ENCODE measurements at places on chromosomes 2 and 18.

DNA sequence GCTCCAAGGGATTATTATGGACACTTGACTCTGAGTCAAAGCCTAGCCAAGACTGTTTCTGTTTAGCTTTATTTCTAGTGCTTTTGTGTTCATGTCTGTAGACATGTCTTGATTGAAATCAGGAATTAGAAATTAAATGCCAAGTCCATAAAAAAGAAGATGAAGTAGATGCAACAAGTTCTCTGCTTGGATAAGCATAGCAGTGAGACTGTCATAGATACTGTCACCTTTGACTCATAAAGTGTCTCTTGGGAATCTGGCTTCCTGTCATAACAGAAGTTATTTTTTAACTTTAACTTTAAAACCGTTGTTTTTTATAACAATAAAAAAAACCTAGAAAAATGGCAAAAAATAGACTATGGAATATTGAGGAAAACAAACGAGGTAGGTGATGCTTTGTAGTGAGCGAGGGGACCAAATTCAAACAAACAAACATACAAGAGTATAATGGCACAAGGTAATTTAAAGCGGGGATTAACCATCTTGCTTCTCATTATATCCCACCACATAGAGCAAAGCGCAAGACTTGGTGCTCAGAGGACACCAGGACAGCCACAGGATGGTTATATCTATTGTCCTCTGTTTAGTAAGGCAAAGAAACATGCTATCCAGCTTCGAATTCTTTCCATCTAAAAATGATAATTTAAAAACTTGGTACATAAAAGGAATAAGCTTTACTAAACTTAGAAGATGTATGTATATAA is 64.6 kb downstream of the CD226 start:
- DNase-seq, result no peak

DNA sequence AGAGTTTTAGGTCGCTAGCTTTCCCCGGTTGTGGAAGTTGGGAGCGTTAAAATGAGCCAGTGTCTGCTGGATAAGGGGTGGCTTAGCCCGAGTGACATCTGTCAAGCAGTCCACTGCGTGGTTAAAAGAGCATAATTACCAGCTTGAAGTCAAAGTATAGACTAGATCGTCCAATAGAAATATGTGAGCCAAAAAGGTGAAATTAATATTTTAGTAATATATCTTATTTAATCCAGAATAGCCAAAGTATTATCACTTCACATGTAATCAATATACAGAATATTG is 654 bp downstream of the COMMD1 start:
- no peak for DNase-seq

GRCh38 chr2:102888514-102888913 is 126.7 kb downstream of the TMEM182 start:
- DNase-seq, result no peak

DNA sequence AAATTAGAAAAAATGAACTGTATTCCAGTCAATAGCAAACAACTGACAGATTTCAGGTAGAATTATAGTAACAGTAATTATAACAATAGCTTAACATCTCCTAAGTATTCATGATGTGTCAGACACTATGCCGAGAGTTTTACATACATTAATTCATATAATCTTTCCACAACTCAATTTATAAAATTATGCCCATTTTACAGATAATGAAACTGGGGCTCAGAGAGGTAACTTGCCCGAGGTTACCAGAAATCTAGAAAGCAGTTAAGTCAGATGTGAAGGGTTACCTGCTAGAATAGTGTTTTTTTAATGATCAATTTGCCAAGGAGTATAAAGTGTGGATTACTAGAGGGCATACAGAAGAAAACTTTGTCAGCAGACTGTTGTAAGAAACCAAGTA is 12.2 kb downstream of the NBAS start:
- DNase-seq, result no peak

GRCh38 chr2:134739879-134740301 is 21.1 kb upstream of the TMEM163 start:
- DNase-seq, result no peak

DNA sequence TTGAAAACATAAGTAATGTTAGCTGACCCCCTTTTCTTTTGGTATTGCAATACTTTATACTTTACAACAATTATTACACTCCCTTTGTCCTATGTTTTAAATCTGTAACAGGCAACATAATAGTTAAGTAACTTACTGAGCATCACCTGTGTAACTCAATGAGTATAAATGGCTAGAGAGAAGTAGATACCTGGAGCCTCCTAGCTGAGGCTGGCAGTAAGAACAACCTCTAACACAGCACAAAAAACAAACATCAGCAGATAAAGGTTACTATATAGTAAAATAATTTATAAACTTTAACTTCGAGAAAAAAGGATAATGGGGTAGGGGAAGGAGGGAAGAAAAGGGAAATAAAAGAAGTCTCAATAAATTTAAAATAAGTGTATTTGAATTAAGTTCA is 73.1 kb upstream of the ST8SIA5 start:
- no peak for DNase-seq

DNA sequence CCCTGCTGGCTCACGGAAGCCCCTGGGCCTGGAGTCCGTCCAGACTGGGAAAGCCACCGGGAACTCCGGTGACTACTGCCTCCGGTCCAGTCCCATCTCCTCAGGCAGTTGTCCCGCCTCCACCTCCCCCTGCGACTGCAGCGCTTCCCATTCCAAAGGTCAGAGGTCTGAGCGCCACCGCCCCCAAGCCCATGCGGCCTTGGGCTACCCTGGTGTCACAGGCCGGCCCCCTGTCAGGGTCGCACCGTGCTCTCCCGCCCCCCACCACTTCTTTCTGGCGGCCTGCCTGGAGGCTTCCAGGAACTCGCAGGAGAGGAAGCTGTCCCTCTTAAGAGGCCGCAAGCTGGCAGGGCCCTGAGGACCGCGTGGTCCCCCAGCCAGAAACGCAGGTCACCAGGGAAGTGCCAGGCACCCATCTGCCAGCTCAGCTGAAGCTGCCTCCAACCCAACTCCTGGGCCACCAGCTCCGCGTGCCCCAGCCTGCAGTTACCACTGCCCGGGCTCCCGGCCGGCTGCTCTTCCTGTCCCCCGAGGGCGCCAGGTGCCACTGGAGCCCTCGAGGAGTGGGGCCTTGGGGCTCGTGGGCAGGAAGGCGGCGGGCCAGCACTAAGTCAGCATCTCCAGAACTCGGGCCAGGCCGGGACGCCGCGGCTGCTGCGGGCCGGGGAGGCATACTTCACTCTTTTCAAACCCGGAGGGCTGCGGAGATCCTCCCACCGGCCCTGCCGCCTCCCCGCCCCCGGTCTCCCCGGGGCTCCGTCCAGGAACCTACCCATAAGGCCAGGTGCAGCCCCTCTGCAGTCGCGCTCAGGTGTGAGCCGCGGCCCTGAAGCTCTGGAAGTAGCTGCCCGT is 83.3 kb upstream of the POMC start:
- DNase-seq, result peak; percentile 61

DNA sequence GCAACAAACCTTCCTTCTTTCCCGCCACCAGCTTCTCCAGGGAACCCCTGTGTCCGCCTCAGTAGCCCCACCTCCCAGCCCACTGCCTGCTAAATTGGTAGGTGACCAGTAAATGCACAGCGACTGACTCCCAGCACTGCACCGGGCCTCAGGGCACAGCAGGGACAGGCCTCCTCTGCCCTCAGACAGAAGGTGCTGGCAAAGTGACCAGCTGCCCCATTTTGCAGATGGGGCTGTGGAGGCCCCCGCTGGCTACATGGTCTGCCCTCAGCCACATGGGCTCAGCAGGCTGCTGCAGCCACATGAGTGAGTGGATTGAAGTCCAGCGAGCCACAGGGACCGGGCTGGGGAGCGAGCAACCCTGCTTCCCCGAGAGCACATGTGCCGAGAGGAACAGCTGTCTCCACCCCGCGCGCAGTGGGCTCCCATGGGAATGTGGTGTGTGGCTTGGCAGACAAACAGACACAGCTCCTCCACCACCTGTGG is 7.8 kb upstream of the NPPC start:
- DNase-seq, result no peak

- no peak for DNase-seq
These were observed 39.1 kb downstream of the EHBP1 start for GRCh38 chr2:62744603-62745002.

- peak; percentile 22 for DNase-seq
These were observed 37.6 kb upstream of the SLC4A10 start for GRCh38 chr2:161586517-161587167.

- DNase-seq, result no peak
These were observed 113.0 kb downstream of the RBMS1 start for GRCh38 chr2:160380611-160381010.

DNA sequence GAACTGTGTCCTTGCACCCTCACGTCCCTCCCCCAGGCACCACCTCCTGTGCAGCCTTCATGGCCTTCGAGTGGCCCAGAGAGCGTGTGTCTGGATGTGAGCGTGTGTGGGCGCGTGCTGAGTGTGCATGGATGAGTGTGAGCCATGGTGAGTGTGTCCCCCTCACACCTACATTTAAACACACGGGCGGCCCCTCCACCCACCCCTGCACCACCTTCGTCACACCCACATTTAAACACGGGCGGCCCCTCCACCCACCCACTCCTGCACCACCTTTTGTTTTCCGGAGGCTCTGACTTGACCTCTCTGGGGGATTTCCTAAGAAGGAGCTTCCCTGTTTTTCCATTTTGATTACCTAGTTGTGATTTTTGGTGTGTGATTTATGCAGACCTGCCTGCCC is 17.8 kb downstream of the DTYMK start:
- DNase-seq, result no peak

DNA sequence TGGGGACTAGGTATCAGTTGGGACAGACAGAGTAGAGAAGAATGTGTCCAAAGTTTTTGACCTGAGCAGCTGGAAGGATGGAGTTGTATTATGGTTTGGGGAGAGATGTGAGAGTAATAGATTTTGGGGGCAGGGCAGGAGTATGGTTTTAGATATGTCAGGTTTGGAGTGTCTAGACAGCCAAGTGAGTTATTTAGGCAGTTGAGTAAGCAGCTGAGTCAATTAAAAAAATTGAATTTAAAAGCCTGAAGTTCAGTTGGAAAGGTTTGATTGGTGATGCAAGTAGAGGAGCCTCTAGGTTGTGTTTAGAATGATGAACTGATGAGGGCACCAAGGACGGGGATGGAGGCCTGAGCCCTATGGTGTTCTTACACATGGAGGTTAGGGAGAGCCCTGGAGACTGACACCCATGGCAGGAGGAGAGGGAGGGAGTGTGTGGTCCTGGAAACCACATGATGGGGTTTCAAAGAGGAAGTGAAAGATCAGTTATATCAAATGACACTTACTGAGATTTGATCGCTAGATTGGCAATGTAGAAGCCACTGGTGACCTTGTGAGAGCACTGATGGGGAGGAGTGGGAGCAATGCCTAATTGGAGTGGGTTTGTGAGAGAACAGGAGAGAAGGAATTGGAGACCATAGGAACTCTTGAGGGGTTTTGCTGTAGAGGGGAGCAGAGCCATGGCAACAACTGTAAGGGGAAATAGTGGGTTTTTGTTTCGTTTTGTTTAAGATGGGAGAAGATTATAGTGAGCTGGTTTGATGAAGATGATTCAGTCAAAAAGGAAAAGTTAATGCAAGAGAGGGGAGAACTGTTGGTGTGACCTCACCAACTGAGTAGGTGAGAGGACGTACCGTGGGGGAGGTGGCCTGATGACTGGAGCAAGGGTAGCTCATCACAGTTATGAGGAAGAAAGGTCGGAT is 10.3 kb downstream of the ITGA6 start:
- no peak for DNase-seq

GRCh38 chr2:72006188-72006736 is 141.4 kb downstream of the CYP26B1 start:
- DNase-seq, result no peak

DNA sequence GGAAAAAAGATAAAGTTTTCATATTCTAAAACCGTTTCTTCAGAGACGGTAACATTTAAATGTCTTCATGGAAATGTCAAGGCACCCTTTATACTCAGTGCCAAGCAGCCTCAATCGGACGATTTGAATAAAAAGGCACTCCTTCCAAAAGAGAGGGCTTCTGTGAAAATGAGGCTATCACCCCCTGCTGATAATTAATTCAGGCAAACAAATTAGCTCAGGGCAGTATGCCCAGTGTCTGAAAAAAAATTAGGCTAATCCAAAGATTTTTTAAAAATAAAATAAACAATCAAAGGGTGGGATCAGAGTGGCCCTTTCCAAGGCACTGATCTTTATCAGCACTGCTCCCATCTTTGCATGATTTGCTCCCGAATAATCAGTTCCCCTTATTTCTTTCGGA is 151.0 kb upstream of the PID1 start:
- no peak for DNase-seq

GRCh38 chr2:26634636-26635230 is 6.4 kb downstream of the CIB4 start:
- no peak for DNase-seq

Measured in NCI-H526 treated with DMSO at 0.1 percent for 48 hours (cell line).